ENCODE measurements at places on chromosomes 12 and 14. TPM values are rescaled to one million over a fixed set of nuclear protein-coding genes. Genes with fewer than 3 reads are reported as not detected.

The C1S gene
- total RNA-seq, result 36.5 TPM

The LACRT gene
- not detected for total RNA-seq

The TSPAN9 gene
- total RNA-seq, result 15.9 TPM

GRCh38 chr14:92659765-92660561, 88.5 kb downstream of the LGMN start:
- peak; percentile 49 for ATAC-seq

DNA sequence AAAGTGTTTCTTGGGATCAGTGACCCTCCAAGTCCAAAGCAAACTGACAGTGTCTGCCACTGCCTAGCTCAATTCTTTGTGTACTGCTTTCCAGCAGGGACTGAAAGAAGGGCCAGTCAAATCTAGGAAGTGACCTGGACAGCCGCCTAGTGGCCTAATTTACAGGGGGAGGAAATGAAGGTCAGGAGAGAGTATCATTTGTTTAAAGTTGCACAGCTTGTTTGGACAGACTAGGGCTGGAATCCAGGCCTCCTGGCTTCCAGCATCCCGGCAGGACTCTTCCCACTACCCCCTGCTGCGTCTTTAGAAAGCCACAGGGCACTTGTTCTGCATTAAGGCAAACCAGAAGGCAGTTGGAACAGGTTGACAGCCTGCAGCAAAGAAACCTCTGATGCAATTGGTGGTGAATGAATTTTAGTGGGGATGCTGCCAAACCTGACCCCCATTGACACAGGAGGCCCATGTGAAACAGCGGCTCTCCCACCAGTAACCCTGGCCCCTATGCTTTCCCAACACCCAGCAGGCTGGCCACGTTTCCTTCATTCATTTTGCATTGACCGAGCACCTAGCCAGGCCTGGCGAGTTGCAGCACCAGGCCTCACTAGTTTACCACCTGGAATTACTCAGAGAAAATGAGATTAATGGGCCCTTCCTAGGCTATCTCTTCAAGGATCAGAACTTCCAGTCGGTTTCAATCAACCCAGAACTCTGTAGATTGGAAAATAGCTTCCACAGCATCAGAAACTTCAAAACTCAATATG, 28.2 kb downstream of the GALNT16 start:
- no peak for ATAC-seq

GRCh38 chr12:99343960-99344359, 303.6 kb upstream of the GARIN6 start:
- ATAC-seq, result no peak

DNA sequence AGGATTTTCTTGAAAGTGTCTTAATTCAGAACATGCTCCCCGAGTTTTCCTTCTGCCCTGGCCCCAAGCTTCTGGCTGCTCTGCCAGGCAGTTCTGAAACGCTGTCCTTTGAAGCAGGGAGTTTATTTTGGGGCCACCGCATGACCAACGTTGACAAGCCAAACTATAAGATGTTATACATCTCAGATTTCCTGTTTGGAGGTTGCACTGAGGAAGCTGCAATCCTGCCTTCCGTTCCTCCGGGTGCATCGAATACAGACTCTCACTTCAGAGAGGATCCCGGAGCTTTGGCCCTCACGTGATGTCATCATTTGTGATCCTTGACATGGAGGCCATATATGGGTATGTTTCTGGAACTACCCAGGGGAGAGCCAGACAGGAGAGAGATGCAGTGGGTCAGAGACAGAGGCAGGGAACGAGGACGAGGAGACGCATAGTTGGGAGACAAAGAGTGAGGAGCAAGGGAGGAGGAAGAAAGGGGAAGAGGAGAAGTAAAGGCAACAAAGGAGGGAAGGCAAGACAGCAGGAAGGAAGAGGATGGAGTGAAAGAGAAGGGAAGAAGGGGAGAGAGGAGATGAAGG, at the start of gene ASB2:
Gene ASB2, minus strand, starts transcription at position 94 of the 581 bp plus-strand sequence. CDS start 12,031 bp downstream, outside the sequence.
- no peak for ATAC-seq

DNA sequence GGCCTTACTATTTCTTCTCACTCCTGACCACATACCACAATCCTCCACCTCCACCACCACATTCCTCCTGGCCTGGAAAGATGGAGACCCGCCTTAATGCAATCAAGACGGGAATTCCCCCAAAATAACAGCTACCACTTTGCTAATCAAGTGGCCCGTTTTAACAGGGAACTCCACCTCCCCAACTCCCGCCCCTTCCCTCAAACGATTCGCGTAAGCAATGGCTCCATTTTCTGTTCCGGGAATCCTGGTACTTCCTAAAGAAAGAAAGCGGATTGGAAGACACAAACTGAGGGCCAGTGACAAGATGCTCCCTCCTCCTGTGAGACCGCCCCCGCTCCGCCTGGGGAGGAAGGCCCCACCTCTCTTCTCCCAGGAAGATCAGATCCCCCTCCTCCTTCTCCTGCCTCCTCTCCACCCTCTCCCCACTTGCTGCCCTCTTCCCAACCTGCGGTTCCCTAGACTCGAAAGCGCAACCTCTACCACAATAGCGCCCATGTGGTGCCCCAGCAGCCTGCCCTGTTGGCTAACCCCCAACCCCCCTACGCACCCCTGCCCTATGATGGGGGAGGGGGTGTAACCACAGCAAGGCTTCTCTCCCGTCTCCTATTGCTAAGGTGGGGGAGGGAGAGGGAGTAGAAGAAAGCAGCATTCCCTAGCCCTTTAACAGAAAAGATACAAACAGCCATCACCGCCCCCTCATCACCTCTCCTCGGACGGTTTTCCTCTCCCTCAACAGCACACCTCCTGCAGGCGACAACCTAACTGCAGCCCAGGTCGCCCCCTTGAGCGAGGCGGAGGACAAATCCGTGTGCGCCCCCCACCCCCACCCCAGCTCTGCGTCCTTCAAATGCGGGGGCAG, 777 bp downstream of the ARF3 start:
- ATAC-seq, result peak; percentile 84

GRCh38 chr12:54383041-54383609, 1.4 kb downstream of the ZNF385A start:
- peak; percentile 84 for ATAC-seq

- ATAC-seq, result no peak
These were observed 7.0 kb downstream of the SRP54 start for GRCh38 chr14:34989762-34990161.

DNA sequence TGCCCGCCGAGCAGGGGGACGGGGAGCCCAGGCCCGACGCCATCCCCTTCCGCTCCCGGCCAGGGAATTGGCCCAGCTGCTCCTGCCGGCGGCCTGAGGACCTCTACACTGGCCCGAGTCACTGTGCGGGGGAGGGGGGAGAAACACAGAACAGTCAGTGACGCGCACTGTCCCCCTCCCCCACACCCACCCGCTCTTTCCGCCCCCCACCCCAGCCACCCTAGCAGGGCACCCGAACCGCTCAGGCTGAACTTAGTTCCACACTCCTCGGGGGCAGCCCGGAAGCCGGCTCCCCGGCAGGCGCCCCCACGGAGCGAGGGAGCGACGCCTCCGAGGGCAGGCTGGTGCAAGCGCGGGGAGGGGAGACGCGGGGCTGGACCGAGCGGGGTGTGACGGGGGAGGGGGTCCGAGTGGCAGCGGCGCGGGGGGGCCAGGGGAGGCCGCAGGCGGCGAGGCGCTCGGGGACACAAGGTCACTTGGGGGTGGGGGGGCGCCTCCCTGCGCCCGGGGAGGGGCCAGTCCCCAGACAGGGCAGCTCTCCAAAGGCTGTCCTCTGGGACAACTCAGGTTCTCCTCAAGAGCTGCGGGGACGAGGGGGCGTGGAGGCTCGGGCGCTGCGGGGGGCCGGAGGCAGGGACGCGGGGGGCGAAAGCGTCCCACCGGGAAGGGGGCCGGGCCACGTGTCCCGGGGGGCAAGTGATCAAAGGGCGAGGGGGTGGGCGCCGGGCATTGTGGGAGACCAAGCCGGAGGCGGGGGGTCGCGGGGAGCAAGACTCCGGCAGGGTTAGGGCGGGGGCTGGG, 648 bp downstream of the CHD4 start:
- ATAC-seq, result peak; percentile 29

- no peak for ATAC-seq
These were observed 11.3 kb upstream of the FAM222A start for GRCh38 chr12:109702111-109702841.
